ENCODE measurements at places on chromosomes 6 and 20.
A peak's percentile ranks its signal among the peaks of the same experiment; 100 is the strongest.

- peak; percentile 80 for DNase-seq
These were observed 278.0 kb downstream of the ESR1 start for GRCh38 chr6:152085451-152085921.

DNA sequence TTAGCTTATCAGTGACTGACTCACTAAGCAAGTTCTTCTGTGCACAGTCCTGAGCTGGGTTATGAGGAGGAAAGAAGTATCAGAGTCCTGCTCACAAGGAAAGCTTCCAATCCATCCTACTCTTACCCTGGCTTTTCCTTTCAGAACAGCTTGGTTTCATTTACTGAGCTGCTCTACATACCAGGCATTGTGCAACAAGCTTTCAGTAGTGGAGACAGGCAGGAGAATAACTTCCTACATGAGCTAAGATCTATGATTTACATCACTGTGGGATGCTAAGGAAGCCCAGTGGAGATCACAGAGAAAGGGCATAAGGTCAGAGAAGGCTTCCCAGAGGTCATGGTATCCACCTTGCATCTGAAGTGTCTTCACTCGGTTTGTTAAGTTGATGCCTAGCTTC is 144.5 kb downstream of the MAP3K7 start:
- DNase-seq: no peak

- DNase-seq: no peak
These were observed 421.1 kb downstream of the BCKDHB start for GRCh38 chr6:80527552-80528052.

GRCh38 chr6:146700078-146700686 is 101.4 kb downstream of the ADGB start:
- DNase-seq: peak; percentile 87

- peak; percentile 91 for DNase-seq
These were observed 1.0 kb upstream of the PCIF1 start for GRCh38 chr20:45933266-45934045.

- no peak for DNase-seq
These were observed 4.7 kb downstream of the PCMTD2 start for GRCh38 chr20:64260239-64260638.

GRCh38 chr6:117393045-117393444 is 32.7 kb downstream of the ROS1 start:
- DNase-seq: peak; percentile 3

- peak; percentile 58 for DNase-seq
These were observed 3.9 kb upstream of the PHF20 start for GRCh38 chr20:35767683-35768481.

GRCh38 chr6:155373276-155373675 is 59.0 kb upstream of the TFB1M start:
- no peak for DNase-seq

DNA sequence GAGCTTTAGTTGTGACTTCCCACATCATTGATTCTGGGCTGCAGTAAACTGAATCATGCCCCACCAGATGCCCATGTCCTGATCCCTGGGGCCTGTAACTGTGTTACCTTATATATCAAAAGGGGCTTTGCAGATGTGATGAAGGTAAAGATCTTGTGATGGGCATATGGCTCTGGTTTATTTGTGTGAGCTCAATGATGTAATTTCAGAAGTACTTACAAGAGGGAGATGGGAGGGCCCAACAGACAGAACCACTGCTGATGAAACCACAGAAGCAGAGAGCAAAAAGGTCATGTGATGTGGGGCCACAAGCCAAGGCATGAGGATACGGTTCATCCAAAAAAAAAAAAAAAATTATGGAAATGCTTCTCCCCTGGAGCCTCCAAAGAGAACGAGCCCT is 118.7 kb downstream of the TOX2 start:
- DNase-seq: no peak

GRCh38 chr6:119259027-119259426 is 90.5 kb downstream of the MAN1A1 start:
- no peak for DNase-seq

DNA sequence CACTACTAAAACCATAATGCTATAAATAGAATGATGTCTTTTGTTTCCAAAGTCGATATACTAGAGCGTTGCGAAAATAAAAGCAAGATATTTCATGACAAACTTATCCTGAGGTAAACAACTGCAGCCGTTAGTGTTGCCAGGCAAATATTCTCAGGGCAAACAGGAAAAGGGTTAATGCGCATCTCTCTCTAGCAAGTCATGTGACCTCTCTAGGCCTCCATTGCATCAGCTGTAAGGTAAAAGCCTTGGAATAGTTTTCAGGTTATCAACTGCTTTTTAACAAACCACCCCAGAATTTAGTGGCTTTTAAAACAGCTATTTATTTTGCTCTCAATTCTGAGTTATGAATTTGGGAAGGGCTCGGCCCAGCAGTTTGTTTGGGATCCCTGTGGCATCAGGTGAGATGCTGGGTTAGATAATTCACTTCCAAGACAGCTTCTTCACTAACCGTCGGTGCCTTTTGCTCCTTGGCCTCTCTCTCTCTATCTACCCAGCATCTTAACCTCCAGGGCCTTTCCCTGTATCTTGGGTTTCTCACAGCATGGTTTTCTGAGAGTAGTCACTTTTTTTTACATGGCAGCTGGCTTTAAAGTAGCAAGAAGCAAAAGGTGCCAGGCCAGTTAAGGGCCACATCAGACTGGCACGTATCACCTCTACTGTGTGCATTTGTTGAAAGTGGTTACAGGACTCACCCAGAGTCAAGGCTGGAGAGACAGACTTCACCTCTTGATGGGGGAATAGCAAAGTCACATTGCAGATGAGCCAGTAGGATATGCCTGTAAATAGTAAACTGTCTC is 39.2 kb upstream of the LTV1 start:
- DNase-seq: no peak

DNA sequence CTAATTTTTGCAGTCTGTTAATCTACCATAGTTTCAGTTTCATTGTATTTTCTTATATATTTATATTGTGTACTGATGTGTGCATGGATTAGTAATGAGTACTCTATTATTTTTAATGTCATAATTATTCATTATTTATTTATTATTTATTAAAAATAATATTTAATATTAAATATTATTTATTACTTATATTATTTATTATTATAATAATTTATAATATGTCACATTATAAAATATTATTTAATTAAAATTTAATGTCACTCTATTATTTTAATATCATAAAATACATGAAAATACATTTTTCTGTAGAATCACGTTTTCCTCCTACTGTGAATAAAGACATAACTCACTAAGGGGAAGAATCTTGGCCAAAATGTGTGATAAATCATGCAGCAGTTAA is 30.5 kb downstream of the POM121L2 start:
- no peak for DNase-seq

GRCh38 chr6:1735239-1735803 is 125.6 kb downstream of the FOXC1 start:
- DNase-seq: no peak

GRCh38 chr6:38517005-38517404 is 122.7 kb downstream of the BTBD9 start:
- DNase-seq: peak; percentile 17
